ENCODE measurements at places on chromosomes 6 and 20. TPM values are rescaled to one million over a fixed set of nuclear protein-coding genes. Genes with fewer than 3 reads are reported as not detected.

CRNKL1 gene
- total RNA-seq = 103 TPM

PPP1R16B gene
- 0.02 TPM for total RNA-seq

COL11A2 gene
- total RNA-seq = 0.55 TPM

EDEM2 gene
- total RNA-seq = 46.9 TPM

TENT5A gene
- total RNA-seq = 15.4 TPM

DEFB132 gene
- not detected for total RNA-seq

CDSN gene
- total RNA-seq = not detected

COL10A1 gene
- total RNA-seq = not detected

GOPC gene
- 54.3 TPM for total RNA-seq

LPA gene
- not detected for total RNA-seq

PPP1R14C gene
- total RNA-seq = not detected

TTLL9 gene
- not detected for total RNA-seq

HMGCLL1 gene
- not detected for total RNA-seq

LGSN gene
- 0.53 TPM for total RNA-seq

SLC13A3 gene
- 27.9 TPM for total RNA-seq

MUC22 gene
- not detected for total RNA-seq

GABRR1 gene
- not detected for total RNA-seq

PDSS2 gene
- 23.7 TPM for total RNA-seq

HLA-E gene
- 45.2 TPM for total RNA-seq

VSTM2L gene
- total RNA-seq = not detected

EIF2S2 gene
- total RNA-seq = 213 TPM

MCCD1 gene
- 0.15 TPM for total RNA-seq

EPPIN gene
- total RNA-seq = not detected

FOXQ1 gene
- total RNA-seq = 39.8 TPM

KCNK17 gene
- total RNA-seq = not detected

OR12D3 gene
- total RNA-seq = not detected

MARCKS gene
- 46.7 TPM for total RNA-seq

TUBB1 gene
- 0.11 TPM for total RNA-seq

FABP7 gene
- not detected for total RNA-seq

EMILIN3 gene
- total RNA-seq = 0.29 TPM

SYCP2 gene
- total RNA-seq = 0.25 TPM

TMEM244 gene
- not detected for total RNA-seq

EYA2 gene
- total RNA-seq = not detected

TLDC2 gene
- 1.6 TPM for total RNA-seq

HDGFL1 gene
- not detected for total RNA-seq

SMOC2 gene
- not detected for total RNA-seq

SLC26A8 gene
- not detected for total RNA-seq

AGER gene
- total RNA-seq = 0.41 TPM
